ENCODE measurements at places on chromosomes 13 and 19. TPM values are rescaled to one million over a fixed set of nuclear protein-coding genes. Genes with fewer than 3 reads are reported as not detected.

GRCh38 chr19:1655131-1655981 lies 2.9 kb upstream of the TCF3 start:
- DNase-seq: peak; percentile 79

Gene ZNF98
- total RNA-seq: not detected

Gene FXYD7
- not detected for total RNA-seq

Gene TBCB
- 417 TPM for total RNA-seq

All from A172 (cell line).